ENCODE measurements at places on chromosomes 1 and 21. TPM values are rescaled to one million over a fixed set of nuclear protein-coding genes. Genes with fewer than 3 reads are reported as not detected.

- H3K27ac ChIP-seq: no peak overlapping the region
- H3K36me3 ChIP-seq: no peaks in the 10 kb centered on the region
- H3K4me1 ChIP-seq: peaks cover 5% of the 10 kb centered on the region
These were observed 25.3 kb upstream of the EFHD2 start for GRCh38 chr1:15384301-15384901.

DNA sequence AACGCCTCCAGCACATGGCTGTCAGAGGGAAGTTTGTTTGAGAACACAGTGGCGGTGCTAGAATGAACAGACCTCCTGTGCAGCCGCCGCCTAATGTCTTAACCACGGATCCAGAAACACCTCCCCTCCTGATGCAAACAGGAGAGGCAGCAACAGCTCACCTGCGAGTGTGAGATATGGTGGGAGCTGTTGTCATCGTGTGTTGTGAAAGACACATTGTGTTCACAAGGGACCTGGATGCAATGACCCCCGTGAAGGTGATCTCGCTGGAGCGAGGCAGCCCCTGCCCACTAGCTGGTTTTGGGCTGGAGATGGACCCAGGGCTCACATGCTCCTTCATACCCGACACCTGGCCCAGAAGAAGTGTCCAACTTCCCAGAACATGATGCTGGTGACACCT lies 315.3 kb upstream of the C1orf174 start:
- no peak for DNase-seq
- no peak overlapping the region for H3K27ac ChIP-seq
- H3K4me1 ChIP-seq: no peaks in the 10 kb centered on the region
- no peaks in the 10 kb centered on the region for H3K27me3 ChIP-seq

DNA sequence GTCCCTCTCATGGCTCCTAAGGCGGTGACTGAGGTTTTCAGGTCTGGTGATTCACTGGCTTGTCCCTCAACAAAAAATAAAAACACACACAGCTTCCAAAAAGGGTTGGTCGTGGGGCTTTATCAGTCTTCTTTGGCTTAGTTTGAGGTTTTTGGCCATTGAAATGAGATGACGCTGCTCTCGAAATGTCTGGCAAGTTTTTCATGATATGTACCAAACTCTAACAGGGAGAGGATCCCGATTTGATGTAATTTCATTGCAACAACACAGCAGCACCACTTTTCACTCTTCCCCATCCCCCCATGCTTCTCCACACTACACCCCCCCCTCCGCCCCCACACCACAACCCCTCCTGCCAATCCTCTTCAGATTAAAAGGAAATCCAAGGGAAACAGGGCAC lies 187.1 kb upstream of the NFIA start:
- no peaks in the 10 kb centered on the region for H3K4me1 ChIP-seq
- peaks cover 8% of the 10 kb centered on the region for H3K27me3 ChIP-seq
- DNase-seq: no peak
- H3K27ac ChIP-seq: no peak overlapping the region
- H3K36me3 ChIP-seq: no peaks in the 10 kb centered on the region

DNA sequence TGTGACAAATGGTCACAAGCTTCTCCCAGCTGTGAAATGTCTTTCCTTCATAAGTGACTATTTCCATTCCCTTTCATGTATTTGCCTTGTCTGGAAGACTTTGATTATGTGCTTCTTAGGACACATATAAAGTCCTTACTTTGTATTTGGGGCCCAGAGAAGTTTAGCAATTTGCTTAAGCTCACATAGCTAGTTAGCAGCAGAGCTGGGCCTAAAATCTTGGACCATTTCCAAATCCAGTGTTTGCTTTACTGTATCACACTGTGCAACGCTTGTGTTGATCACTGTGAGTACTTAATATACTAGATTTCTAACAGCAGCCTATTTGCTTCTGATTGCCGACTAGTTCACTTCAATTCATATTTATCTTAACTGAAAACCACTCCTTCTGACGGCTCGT lies 2.2 kb upstream of the KCNA3 start:
- H3K27ac ChIP-seq: no peak overlapping the region
- peaks cover 22% of the 10 kb centered on the region for H3K4me1 ChIP-seq
- H3K36me3 ChIP-seq: peaks cover 37% of the 10 kb centered on the region
- H3K4me3 ChIP-seq: no peak overlapping the region
- DNase-seq: no peak

DNA sequence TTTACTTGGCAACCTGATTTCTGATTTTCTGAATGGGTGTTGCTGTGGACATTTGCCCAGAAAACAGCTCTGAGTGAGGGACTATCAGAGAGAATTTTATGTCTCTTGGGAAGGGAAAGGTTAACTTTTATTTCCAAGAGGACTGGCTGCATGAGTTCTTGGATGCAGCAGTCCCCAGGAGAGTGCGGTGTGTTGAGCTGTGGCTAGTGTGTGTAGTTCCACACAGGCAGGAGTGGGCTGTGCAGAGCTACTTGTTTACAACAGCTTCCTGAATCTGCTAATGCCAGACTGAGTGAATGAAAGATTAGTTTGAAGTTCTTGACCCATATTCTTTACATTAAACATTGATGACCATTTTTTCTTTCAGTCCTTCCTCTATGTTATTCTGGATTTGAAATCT lies 41.0 kb upstream of the APOBEC4 start:
- no peaks in the 10 kb centered on the region for H3K27me3 ChIP-seq
- no peak for DNase-seq
- no peaks in the 10 kb centered on the region for H3K36me3 ChIP-seq
- H3K27ac ChIP-seq: no peak overlapping the region

RAB4A gene
- total RNA-seq: 35.5 TPM

All from activated CD4-positive, alpha-beta T cell treated with anti-CD3 and anti-CD28 coated beads, Interleukin-2, amount 10 ng/mL, durations not matched to agents 7 days and 5 days (primary cell).